DMS153 (cell line): ENCODE measurements at places on chromosomes 11 and 22.

GRCh38 chr11:95335989-95336388 lies 105.0 kb upstream of the SESN3 start:
- DNase-seq, result no peak

DNA sequence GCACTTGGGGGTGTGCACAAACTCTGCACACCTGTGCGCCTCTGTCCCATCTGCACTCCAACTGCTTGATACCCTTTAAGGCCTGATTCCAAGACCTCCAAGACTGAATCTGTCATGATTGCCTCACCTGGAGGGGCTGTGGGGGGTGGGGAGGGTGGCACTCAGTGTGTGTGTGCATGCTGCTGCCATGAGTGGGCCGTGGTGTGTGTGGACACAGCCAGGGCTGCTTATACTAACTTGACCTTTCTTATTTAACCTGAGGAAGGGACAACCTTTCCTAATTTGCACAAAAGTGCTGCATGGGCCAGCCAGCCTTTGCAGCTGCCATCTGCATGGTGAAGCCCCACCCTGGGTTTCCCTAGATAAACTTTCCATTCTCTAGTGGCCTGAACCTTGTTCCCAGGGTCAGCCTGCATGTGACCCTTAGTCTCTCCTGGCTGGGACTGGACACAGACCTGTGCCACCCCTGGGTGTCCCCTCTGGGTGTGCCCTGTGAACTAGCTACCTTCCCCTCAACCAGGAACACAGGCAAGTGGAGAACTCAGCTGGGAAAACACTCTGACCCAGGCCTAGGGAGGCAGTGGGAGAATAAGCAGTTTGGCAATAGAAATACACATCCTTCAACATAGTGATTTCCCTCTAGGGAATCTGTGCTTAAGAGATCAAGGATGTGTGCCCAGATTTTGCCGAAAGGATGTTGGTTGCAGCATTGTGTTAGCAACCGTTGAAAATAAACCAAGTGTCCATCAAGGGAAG lies 45.4 kb upstream of the DKK3 start:
- no peak for DNase-seq

DNA sequence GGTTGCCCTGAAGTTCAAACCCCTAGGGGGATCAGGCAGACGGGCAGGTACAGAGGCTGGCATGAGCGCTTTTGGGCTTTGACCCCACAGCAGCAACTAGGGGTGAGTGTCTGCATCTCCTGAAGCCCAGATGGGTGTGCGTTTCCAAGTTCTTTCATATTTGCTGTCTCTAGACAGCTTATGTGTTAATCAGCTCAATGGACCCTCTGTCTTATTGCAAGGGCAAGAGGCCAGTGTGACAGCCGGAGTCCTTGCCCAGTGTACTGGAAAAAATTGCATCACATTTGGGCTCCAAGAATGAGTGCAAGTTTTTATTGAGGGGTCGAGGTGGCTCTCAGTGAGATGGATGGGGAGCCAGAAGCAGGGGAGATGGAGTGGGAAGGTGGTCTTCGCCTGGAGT lies 1863.7 kb upstream of the RAG2 start:
- DNase-seq, result no peak

GRCh38 chr11:10680956-10681487 lies 12.5 kb downstream of the IRAG1 start:
- DNase-seq, result peak; percentile 62

GRCh38 chr11:12455938-12456337 lies 78.6 kb downstream of the PARVA start:
- DNase-seq, result no peak

- DNase-seq, result no peak
Measured at GRCh38 chr11:104781719-104782376, 116.4 kb downstream of the CASP12 start.

DNA sequence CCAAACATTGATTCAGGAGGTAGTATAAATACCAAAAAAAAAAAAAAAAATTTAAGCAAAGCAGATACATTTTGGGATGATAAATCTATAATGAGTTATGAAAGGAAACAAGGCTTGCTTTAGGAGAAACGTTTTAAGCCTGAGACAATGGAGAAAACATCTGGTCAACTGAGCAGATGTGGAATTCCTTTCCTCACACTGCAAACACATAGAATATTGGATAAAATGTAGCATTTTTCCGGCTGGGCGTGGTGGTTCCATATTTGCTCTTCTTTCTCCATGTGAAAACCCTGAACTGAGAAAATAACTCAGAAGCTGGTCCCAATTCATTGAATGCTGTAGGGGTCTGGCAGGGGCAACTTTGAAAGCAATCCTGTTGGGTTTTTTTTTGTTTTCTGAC lies 33.9 kb downstream of the ENDOD1 start:
- DNase-seq, result no peak

- peak; percentile 94 for DNase-seq
Measured at GRCh38 chr22:45413368-45414211, at the start of the genes RIBC2 and SMC1B. RIBC2 (plus strand) TSS chr22:45413693; CDS start chr22:45413887, 194 bp downstream. SMC1B (minus strand) TSS chr22:45413599; CDS start chr22:45413567, 32 bp downstream.
